WERI-Rb-1 (cell line): ENCODE measurements at places on chromosomes 3 and 15.

GRCh38 chr3:143119009-143119914 lies at the start of gene CHST2:
Gene CHST2 (plus strand): TSS chr3:143119771. CDS start chr3:143120817, 1,046 bp downstream.
- DNase-seq = peak; percentile 59

DNA sequence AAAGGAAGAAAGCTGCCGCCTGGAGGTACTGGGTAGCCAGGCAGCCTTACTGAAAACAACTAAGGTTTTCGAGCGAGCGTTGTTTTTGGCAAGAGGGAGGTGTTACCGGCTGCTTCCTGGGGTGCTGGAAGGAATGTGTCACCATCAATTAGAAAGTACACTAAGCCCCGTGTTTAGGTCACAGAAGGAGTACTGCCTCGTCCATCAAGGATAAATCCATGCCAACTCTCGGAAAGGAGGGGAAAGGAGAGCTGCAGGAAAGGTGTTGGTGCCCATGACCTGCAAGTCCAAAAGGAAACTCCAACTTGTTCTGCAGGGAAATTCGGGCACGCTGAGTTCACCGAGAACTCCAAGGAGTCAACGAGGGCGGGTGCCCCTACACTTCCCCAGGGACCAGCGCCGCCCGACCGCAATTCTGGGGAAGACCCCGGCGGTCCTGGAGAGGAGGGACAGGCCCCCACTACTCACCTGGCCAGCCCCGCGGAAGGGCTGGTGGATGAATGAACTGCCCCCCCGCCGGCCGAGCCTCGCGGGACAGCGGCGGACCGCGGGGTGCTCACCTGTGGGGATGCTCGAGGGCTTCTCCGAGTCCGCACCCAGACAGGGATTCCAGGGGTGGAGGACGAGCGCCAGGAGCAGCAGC lies 542 bp downstream of the PLOD2 start:
- DNase-seq = peak; percentile 63

DNA sequence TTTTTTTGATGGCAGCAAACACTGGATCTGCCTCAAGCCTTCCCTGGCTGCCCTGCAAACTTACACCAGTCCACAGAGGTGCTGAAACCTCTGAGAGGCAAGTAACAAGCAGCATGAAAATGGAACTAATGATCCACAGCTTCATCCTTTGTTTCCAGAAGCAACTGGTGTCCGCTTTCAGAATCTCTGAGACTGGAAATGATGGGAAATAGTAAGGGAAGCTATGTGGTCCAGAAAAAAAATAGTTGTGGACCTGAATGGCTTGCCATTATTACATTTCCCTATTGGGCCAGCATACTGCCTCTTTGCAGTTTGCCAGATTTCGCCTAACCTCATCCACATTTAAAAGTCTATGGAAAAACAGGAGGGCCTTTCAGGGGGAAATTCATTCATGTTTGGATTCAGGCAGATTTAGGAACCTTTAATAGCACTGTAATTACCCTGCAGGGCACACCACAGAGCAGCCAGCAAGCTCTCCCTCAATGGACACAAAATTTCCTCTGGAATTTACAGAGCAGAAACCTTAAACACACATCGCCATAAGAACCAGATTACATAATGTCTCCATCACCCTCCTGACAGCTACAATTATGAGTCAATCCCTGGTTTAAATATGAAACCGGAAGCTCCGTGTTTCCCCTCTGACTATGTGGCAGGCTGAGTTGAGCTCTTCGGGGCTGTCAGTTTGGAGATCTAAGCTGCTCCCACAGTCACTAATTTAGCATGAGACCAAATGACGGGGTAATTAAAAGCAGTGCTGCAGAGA lies 134.4 kb downstream of the TMCO5A start:
- DNase-seq = no peak

DNA sequence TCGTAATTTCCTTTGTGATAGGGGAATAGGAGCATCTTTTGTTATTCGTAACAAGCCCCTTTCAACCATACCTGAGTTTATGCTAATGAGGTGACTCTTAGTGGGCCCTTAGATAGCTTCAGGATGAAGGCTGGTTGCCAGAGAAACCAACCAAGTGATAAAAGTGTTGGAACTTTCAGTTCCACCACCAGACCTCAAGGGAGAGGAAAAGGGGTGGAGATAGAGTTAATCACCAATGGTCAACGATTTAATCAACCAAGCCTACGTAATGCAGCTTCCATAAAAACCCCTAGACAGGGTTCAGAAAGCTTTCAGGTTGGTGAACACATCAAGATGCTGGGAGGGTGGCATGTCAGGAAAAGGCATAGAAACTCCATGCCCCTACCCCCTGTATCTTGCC lies 33.0 kb downstream of the HERC1 start:
- no peak for DNase-seq

- no peak for DNase-seq
Observed at GRCh38 chr3:51717446-51717845, 10.6 kb downstream of the GRM2 start.

DNA sequence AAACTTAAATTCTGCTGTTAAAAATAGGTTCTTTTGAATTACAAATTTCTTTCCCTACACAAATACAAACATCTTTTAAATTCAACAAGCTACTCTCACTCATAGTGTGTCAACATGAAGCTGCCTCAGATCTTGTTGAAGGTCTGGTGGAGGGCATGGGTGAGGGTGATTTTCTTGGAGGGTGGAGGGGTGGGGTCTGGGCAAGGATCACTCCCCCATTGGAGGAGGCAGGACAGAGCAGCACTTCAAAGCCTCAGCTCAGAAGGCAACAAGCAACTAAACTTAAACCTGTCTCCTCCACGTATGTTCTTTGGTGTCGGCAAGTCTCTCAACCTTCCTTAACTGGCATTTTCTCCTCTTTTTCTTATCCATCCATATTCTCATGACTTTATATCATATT lies 730.9 kb downstream of the NR2F2 start:
- DNase-seq = no peak

DNA sequence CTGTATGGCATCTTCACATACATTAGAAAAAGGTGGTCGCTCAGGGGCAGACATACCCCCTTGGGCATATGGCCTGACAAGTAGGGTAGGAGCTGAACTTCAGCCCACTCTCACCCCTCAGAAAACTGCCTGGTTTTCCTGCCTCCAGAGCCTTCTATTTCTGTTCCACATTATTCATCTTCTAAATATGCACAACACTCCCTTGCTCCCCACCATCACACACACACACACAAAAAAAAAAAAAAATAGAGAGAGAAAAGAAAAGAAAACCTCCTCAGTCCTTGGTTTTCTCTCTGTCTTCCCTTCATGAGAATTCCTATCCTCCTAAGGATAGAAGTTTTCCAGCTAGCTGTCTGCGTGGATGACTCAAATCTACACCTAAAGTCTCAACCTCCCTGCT lies 5.6 kb upstream of the ROPN1 start:
- DNase-seq = no peak

DNA sequence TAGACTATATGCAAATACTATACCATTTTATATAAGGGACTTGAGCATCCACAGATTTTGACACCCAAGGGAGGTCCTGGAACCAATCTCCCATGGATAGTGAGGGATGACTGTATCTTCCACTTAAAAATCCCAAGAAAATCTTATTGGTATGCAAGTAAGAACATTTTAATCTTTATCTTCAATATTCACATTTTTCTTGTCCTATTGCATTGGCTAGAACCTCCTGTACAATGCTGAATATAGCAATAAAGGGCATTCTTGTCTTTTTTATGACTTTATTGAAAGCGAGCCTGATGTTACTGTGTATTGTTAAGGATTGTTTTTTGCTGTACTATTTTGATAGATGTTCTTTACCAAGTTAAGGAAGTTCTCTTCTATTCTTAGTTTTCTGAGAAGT lies 36.9 kb downstream of the MYLK start:
- no peak for DNase-seq

- DNase-seq = no peak
Observed at GRCh38 chr3:11989383-11990038, 14.7 kb upstream of the SYN2 start.

DNA sequence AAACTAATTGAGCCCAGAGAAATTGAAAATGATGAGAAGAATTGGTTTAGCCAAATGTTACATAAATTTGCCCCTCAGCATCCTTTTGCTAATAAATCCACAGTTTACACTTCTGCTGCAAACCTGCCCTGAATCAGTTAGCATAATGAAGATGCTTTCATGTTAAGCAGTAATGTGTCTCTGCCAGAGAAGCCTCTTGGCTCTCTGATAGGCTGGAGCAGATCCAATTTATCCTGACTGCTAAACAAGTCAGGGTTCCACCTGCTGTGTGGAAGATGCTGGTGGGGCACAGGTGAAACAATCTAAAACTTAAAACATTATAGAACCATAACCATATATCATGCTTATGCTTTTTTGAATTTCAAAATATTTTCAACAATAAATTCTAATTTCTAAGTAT lies 946.8 kb downstream of the OTOL1 start:
- DNase-seq = no peak

- DNase-seq = peak; percentile 31
Observed at GRCh38 chr3:172751175-172751704, 714 bp downstream of the ECT2 start.

- no peak for DNase-seq
Observed at GRCh38 chr3:178289544-178290160, 246.6 kb upstream of the KCNMB2 start.

DNA sequence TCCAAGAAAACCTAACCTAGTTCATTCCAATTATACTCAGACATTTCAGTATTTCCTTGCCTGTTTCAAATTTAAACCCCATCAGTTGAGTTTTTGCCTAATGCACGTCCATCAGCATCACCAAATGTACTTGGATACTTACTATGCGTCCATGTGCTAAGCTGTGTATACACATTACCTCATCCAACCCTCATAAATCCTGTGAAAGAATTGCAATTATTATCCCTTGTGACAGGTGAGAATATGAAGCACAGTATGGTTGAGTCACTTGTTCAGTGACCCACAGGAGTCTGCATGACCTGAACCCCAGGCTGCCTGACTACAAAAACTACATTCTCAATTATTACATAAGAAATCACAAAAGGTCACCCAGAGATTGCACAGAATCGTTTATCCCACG lies 2.5 kb downstream of the OR5K2 start:
- no peak for DNase-seq

GRCh38 chr15:60695713-60696522 lies 217.0 kb upstream of the ICE2 start:
- no peak for DNase-seq

- DNase-seq = no peak
Observed at GRCh38 chr15:35705884-35706585, 160.1 kb upstream of the DPH6 start.

GRCh38 chr15:85759376-85759775 lies 35.3 kb downstream of the KLHL25 start:
- no peak for DNase-seq

DNA sequence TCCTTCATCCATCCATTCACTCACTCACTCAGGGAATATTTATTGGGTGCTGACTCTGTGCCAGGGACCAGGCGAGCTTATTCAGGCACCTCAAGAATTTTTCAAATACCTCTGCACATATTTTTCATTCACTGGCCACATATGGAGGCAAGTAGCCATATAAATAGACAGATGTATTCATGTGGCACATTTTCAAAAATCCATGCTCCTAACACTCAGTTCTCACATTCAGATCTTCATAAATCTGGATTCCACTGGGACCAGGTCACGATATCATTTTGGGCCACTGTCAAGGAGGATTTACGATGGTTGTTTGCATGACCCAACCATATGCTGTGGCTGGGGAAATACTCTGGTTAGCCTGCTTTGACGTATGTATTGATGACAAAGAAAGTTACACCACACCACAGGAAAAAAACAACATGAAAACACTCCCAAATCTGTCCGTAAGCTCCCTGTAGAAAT lies 241.8 kb upstream of the LRTM1 start:
- DNase-seq = no peak

- DNase-seq = no peak
Observed at GRCh38 chr3:35200056-35200455, 439.3 kb upstream of the ARPP21 start.

DNA sequence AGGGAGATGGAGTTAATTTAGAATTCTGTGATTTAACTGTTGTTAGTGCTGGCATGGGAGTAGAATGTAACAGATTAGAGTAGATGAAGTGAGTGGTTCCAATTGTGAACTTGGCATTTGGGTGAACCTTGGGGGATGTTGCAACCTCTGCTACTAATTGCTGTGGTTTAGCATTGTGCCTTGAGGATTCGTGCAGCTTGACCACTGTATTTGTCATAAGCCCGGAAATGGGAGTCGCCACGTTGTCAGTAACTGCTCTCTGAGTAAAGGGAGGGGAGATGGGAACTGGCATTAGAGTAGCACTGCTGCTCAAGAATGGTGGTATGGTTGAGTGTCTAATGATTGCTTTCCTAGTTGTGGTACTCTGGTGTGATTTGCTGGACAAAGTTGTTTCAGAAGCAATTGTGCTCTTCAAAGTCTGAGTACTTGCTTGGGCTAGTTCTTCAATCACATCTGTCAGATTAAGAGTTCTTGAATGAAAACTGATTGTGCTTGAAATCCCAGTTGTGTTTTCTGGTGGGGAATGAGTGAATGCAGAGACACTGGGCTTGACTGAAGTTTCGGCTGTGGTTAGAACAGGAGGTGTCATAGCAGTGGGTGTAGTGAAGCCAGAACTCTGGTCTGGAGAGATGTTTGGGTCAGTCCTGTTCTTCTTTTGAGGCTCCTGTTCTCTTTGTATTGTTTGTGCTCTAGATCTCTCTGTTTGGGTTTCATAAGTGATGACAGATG lies 15.4 kb downstream of the IGSF10 start:
- no peak for DNase-seq

- peak; percentile 75 for DNase-seq
Observed at GRCh38 chr3:99713440-99713839, 75.0 kb downstream of the COL8A1 start.

GRCh38 chr15:95291898-95292472 lies 1038.5 kb upstream of the NR2F2 start:
- DNase-seq = peak; percentile 8

- DNase-seq = no peak
Observed at GRCh38 chr3:33936171-33936920, 137.9 kb downstream of the PDCD6IP start.

GRCh38 chr3:37096288-37096687 lies 78.1 kb downstream of the LRRFIP2 start:
- no peak for DNase-seq

GRCh38 chr3:7574435-7574834 lies 713.5 kb downstream of the GRM7 start:
- DNase-seq = no peak

GRCh38 chr3:175606650-175607318 lies 747.6 kb downstream of the NAALADL2 start:
- no peak for DNase-seq

DNA sequence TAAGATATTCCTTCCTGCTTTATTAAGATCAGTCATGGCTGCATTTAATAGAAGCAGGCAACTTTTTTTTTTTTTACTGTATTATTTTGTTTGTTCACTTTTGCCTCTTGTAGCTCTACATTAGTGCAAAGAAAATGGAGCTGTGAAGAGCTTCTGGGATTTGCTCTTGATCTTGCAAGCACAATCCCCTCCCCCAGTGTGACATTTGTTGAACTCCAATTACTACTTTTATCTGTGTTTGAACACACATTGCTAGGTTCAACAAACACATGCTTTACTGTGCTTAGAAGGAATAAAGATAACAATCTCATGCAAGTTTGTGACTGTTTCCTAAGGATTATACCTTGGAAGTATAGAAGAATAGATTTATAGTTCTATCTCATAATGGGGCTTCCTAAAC lies 648.8 kb downstream of the NLGN1 start:
- no peak for DNase-seq

- DNase-seq = no peak
Observed at GRCh38 chr3:114111060-114111770, 54.7 kb downstream of the QTRT2 start.

- no peak for DNase-seq
Observed at GRCh38 chr3:7950890-7951289, 550.7 kb upstream of the LMCD1 start.
